ENCODE measurements at places on chromosomes 11 and 22.

GRCh38 chr11:95867105-95867504 lies 56.8 kb downstream of the MTMR2 start:
- no peak for DNase-seq

- DNase-seq: no peak
Measured at GRCh38 chr11:118366287-118366686, 6.9 kb downstream of the UBE4A start.

GRCh38 chr22:25137577-25138525 lies 61.8 kb upstream of the CRYBB3 start:
- DNase-seq: no peak

GRCh38 chr11:32939866-32940265 lies 47.3 kb downstream of the QSER1 start:
- DNase-seq: no peak

DNA sequence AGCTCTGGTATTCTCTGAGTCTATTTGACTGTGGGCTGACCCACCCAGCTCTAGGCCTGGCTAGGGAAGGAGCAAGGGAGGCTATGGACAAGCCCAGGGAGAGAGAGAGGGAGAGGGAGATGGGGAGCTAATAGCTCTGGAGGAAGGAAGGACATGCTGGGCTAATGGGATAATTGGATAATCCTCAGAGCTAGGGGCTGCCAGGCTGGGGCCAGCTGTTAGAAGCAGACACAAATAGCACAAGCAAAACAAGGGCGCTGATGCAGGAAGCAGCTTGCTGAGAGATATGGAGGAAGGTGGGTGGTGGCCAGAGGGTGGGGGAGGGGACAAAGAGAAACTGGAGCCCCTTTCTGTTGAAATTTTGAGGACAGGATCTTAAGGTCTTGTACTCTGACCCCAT lies 23.2 kb downstream of the ADORA2A start:
- no peak for DNase-seq

- DNase-seq: no peak
Measured at GRCh38 chr11:103368145-103368544, 258.9 kb downstream of the DYNC2H1 start.

GRCh38 chr11:119618208-119618909 lies 110.6 kb downstream of the NECTIN1 start:
- no peak for DNase-seq

DNA sequence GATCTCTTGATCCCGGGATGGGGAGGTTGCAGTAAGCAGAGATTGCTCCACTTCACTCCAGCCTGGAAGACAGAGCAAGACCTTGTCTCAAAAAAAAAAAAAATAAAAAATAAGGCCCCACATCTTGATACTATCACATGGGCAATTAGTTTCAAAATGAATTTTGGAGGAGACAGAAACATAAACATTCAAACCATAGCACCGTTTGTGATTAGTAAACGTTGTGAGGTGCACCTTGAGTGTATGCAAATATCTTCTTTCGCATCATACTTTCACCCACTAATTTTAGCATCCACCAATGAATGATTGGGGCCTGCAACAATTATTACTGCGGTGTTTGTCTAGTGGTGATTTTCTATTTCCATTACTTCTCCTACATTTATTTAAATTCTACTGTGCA lies 11.0 kb upstream of the SPDYC start:
- DNase-seq: no peak

GRCh38 chr22:46574438-46574992 lies 37.1 kb upstream of the CELSR1 start:
- DNase-seq: no peak

DNA sequence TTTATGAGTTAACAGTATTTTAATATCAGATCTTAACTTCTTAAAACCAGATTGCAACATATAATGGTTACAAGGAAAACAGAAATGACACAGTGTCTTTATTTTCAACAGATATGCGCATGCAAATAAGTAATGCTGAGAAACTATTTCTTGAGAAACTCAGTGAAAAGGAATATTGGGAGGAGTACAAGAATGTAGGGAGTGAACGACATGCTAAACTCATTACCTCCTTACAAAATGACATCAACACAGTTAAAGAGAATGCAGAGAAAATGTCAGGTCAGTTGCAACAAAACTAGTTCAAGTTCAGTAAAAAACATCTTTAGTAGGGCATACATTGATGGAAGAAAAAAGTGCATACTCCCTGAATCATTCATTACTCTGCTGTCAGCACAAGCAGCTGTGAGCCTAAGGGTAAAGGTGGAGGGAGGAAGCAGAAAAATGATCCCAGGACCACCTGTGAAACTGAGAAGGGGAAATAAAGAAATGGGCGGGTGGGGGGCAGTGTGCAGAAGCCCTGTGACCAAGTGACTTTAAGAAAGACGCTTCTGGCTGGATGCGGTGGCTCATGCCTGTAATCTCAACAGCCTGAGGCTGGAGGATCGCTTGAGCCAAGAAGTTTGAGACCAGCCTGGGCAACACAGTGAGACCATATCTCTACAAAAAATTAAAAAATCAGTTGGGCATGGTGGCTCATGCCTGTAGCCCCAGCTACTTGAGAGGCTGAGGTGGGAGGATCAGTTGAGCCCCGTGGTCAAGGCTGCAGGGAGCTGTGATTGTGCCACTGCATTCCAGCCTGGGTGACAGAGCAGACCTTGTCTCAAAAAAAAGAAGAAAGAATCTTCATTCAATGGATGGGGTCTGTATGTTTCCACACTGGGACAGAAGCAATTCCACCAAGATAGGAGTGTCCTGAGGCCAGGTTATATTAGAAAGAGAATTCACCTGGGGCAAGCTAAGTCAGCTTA lies 31.2 kb downstream of the CCDC83 start:
- no peak for DNase-seq

- no peak for DNase-seq
Measured at GRCh38 chr11:59894616-59895015, 16.0 kb downstream of the OOSP3 start.

GRCh38 chr11:120129570-120129969 lies 8.3 kb downstream of the TRIM29 start:
- no peak for DNase-seq

GRCh38 chr11:70720281-70720680 lies 322.0 kb downstream of the CTTN start:
- DNase-seq: no peak

GRCh38 chr11:74543991-74544390 lies 48.4 kb upstream of the POLD3 start:
- DNase-seq: no peak

GRCh38 chr11:119000906-119001305 lies 3.0 kb downstream of the CENATAC start:
- DNase-seq: no peak

GRCh38 chr11:62493801-62494200 lies 52.8 kb downstream of the AHNAK start:
- DNase-seq: no peak

DNA sequence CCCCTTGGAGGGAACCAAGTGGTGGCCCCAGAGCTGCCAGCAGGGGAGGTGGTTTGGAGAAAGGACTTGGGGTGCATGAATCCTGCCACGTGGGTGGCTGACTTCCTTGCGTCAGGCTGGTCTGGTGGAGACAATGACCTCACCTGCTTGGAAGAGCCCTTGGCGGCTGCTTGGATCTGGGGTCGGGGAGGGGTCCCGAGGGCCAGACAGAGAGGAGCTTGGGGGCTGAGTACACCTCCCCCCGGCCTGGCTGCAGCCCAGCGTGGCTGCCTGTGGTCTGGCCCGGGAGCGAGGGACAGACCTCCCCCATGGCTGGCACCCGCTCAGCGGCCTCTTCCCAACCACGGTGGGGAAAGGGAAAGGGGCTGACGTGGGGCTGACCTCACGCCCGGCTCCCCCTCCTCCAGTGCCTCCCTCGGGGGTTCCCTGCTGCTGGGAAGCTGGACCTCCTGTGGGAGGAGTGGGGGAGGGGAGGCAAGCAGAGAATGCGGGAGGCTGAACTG lies 13.8 kb downstream of the LIF start:
- no peak for DNase-seq

DNA sequence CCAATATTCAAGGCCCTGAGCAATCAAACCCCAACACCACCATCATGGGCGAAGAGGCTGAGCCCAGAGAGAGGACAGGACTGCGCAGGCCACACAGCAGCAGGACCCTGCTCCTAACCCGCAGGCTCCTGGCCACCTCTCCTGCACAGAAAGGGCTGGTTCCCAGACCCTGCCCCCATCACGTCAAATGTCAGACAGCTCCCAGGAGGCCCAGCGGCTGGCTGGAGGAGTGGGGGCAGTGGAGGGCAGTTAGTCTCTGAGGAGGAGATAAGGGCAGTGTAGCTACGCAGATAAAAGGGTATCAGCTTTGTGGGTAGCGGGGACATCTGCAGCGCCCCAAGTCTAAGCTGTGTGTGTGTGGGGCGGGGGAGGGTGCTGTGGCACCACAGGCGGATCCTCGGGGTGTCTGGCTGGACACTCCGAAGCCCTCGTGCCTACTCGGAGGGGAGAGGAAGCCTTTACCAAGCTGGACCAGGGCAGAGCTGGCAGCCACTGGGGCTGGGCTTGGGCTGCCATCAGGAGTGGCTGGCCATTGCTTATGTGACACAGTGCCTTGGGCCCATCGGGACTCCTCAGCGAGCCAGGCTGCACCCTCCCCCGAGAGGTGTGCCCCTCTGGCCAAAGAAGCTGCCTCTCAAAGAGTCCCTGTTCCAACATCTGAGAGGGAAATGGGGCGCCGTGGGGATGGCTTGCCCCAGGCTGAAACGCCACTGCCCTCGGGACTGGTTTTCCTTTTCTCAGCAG lies 21.5 kb downstream of the FADS3 start:
- no peak for DNase-seq

- DNase-seq: no peak
Measured at GRCh38 chr11:78647266-78647915, 72.7 kb upstream of the NARS2 start.

- DNase-seq: no peak
Measured at GRCh38 chr11:117423046-117423575, 95.5 kb downstream of the CEP164 start.

DNA sequence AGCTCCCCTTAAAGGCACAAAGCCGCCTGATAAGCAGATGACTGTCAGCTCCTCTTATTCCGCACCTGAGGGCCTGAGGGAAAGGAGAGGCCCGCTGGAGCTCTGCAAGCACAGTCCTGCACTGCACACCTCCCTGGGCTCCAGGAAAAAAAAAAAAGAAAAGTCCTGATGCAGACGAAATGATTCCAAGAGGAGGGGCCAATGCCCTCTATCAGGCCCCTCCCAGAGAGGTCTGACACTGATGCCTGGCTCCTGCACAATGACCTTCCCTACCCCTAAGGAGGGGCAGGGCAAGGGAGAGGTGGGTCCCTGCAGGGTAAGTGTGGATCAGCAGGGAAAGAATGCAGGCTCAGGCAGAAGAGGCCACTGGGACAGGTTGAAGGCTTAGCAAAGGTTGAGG lies 572.7 kb downstream of the SOX6 start:
- DNase-seq: no peak

DNA sequence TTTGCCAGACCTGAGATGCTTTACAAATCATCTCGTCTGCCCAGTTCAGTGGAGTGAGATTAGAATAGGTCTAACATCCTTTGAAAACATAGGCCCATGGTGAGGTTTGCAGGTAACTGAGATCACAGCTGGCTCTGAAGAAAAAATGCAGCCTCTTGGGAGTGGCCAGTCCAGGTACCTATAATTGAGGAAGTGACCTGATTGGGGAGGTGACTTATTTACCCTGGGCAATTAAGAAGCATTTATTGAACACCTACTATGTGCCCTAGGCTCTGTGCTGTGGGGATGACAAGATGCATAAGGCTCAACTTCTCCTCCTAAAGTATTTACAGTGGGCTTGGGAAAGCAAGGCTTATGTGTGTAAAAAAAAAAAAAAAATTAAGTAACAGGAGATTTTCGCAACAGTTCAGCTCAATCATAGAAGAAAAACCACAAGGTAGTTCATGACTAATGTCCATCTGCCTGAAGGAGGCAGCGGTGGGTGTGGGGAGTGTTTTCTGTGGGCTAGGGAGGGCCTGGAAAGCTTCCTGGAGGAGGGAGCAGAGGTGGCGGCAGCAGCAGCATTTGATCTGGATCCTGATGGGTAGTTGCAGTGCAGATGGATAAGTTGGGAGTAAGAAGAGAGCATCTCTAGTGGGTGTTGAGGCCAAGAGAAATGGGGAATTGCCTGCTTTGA lies 16.1 kb downstream of the MICAL2 start:
- no peak for DNase-seq

DNA sequence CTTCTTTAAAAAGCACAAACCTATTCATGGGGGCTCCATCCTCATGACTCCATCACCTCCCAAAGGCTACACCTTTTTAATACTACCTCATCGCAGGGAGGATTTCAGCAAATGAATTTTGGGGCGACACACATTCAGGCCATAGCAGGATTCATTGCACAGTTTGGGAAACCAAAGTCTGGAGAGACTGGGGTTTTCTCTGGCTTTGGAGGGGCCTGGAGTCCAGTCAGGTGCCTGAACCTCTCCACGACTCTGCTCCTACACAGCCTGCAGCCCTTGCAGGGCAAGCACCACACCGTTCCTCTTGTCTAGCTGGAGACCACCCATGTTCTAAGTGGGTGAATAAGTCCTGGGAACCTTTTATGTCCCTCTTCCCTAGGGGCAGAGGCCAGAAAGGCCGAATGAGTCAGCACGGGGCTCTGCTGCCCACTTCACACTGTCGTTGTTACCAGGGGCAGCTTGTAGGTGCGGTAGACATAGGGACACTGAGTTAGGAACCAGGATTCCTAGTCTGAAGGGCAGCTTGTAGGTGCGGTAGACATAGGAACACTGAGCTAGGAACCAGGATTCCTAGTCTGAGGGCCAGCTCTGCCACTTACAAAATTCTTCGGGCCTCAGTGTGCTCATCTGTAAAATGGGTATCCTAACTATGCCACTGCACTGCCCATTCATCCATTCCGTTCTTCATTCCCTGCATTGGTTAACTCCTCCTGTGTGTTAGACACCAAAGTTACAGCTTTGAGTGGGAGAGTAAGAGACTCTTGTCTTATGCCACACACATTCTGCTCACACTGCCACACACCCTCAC lies 251.7 kb upstream of the B3GAT1 start:
- DNase-seq: no peak

DNA sequence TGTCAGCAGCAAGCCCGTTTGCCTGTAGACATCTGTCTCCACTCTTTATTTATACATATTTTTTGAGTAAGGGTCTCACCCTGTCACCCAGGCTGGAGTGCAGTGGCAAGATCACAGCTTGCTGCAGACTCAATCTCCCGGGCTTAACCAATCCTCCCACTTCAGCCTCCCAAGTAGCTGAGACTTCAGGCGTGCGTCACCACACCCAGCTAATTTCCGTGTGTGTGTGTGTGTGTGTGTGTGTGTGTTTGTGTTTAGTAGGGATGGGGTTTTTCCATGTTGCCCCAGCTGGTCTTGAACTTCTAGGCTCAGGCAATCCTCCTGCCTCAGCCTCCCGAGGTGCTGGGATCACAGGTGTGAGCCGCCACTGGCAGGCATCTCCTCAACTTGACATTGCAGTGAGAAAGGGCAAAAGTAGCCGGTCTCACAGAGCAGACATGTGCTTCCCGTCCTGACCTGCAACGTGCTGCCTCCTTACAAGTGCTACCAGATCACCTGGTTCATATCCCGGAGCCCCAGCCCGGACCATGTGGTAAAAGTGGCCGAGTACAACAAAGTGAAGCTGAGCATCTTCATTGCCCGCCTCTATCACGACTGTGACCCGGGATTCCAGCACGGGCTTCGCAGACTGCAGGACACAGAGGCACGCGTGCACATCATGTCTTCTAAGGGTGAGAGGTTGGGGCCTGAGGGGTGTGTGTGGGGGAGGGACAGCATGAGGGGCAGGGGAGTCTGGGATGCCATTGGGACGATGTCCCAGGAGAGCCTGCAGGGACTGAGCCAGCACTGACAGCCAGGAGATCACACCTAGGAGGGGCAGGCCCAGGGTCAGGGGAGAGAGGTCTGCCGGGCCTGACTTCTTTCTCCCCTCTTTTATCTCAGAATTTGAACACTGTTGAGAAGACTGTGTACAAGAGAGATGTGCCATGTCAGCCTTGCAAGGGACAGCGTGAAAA lies 5.6 kb upstream of the APOBEC3H start:
- no peak for DNase-seq

GRCh38 chr11:123430721-123431497 lies 840 bp downstream of the GRAMD1B start:
- DNase-seq: peak; percentile 15
